ENCODE measurements at places on chromosomes 1 and 21.

- no peak for DNase-seq
Measured at GRCh38 chr1:197063212-197063611, 3.8 kb downstream of the F13B start.

GRCh38 chr1:208164609-208165008 is 79.6 kb downstream of the PLXNA2 start:
- no peak for DNase-seq

GRCh38 chr1:55747408-55747841 is 532.3 kb upstream of the USP24 start:
- DNase-seq = no peak

GRCh38 chr1:231817801-231818200 is 191.2 kb downstream of the DISC1 start:
- DNase-seq = no peak

DNA sequence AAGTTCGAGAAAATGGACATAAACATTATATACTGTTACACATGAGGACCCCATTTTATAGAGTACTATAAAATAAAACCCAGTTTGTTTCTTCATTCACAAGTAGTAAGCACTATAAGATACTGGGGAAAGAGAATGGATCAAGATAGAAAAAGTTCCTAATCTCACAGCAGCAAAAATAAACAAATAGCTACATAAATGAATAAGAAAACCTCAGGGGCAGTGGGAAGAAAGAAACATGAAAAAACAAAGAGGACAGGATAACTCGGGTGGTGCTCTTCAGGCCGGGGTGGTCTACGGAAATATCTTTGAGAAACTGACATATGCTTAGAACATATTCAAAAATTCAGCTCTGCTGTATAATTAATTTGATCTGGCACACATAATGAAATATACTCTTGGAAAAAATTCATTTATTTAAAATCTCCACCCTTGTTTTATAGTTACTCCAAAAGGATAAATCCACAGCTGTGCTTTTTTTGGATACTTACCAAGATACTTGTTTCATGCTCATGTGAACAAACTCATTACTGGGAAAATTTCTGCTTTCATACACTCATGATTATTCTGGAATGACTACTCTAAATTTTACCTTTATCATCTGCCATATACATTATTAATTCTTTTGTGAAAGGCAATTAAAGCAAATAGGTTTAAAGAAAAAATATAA is 20.0 kb downstream of the CEP170 start:
- DNase-seq = no peak

- no peak for DNase-seq
Measured at GRCh38 chr1:214026985-214027384, 39.2 kb downstream of the PROX1 start.

GRCh38 chr1:181083842-181084605 is 4.5 kb upstream of the IER5 start:
- peak; percentile 65 for DNase-seq

Measured in HuH-7.5 (cell line).